ENCODE measurements at places on chromosomes 2 and 18.
A peak's percentile ranks its signal among the peaks of the same experiment; 100 is the strongest.

- no peak for DNase-seq
Observed at GRCh38 chr2:231708773-231709635, 679 bp downstream of the PTMA start.

DNA sequence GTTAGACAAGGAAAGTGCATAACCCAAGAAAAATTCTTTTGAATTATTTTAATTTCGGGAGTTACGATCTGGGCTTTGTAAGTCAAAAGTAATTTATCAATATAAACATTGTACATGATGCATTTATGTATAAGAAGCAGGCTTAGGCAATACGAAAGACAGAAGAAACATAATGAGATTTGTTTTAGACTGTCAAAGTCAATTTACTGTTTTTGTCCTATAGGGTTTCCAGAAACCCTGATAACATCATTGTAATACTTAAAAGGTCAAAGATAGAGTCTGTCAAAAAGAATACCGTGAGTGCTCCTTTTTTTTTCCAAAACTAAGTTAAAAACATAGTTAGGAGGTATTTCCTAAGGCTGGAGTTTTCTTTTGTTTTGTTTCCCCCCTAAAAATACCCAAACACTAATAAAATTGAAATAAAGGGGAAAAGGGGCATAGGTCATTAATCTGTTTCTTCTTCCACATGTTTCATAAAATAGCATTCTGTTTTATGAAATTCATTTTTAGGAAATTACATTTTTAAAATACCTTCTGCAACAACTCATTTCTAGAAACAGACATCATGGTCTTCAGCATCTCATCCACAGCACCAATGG, 16.1 kb downstream of the C1D start:
- DNase-seq = no peak

DNA sequence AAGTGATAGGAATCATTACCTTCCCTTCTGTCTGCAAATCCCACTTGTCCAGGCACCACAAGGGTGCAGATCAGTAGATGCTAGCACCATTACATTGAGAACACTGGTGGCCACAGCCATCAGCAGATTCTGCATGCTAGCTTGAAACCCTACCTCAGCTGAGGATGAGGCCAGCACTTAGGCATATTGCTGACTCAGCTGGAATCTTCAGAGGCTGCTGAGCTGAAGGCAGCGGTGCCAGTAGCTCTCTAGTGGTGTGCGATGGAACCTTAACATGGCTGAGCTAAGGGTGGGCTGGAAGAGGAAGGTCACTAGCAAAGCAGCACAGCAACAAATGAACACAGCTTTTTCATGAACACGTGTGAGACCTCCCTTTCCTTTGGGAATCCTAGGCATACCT, 19.0 kb upstream of the CPO start:
- no peak for DNase-seq

- no peak for DNase-seq
Observed at GRCh38 chr2:149009576-149010461, 28.7 kb upstream of the LYPD6B start.

DNA sequence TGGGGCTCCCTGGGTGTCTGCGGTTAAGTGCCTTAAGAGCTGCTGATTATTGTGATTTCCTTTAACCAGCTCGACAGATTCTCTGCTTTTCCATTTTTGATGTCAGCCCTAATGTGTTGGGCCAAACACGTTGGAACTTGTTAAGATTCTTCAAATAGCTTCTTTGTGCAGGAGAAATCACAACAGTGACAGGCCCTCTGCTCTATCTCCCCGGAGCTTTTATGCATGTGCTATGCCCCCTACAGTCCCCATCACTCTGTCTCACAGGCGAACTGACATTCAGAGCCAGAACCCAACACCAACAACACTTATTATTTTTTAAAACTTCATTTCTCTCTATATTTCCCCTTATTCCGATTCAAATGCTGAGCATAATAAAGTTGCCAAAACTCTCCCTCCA, 371.7 kb upstream of the CELF4 start:
- DNase-seq = no peak

- no peak for DNase-seq
Observed at GRCh38 chr2:83615511-83615910, 843.6 kb downstream of the SUCLG1 start.

- no peak for DNase-seq
Observed at GRCh38 chr2:10941383-10941782, 29.6 kb downstream of the KCNF1 start.

DNA sequence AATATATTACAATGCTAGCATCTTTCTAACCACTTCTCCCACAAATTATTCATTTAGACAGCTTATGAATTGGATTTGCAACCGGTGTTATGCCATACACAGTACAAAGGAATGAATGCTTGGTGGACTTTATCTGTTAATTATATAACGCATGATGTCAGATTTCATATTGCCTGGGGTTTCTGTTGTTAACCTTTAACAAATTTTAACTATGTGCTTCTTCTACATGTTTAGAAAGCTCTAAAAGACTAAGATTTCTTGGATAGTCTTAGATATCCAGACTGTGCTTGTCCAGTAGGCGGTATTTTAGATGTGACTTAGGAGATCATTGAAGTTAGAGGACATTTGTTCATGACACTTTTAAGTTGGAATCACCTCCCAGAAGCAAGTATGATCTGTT, 976.3 kb downstream of the TMEM182 start:
- no peak for DNase-seq

DNA sequence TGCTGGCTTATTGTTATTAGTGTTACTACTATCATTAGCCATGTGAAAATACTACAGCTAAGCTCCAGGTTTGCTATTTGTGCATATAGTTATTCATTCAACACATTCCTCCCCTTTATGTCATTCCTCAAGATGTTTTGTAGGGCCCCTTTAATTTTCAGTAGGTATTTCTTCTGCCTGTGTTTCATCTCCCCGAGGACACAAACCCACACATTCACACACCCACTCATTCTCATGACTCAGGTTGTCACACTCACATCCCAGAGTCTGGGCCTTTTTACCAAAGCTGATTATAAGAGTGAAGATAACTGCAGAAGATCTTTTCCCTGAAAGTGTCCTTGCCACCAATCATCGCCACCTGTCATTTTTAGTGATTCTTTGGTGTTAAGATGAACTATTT, 68.6 kb upstream of the SPOPL start:
- DNase-seq = no peak

DNA sequence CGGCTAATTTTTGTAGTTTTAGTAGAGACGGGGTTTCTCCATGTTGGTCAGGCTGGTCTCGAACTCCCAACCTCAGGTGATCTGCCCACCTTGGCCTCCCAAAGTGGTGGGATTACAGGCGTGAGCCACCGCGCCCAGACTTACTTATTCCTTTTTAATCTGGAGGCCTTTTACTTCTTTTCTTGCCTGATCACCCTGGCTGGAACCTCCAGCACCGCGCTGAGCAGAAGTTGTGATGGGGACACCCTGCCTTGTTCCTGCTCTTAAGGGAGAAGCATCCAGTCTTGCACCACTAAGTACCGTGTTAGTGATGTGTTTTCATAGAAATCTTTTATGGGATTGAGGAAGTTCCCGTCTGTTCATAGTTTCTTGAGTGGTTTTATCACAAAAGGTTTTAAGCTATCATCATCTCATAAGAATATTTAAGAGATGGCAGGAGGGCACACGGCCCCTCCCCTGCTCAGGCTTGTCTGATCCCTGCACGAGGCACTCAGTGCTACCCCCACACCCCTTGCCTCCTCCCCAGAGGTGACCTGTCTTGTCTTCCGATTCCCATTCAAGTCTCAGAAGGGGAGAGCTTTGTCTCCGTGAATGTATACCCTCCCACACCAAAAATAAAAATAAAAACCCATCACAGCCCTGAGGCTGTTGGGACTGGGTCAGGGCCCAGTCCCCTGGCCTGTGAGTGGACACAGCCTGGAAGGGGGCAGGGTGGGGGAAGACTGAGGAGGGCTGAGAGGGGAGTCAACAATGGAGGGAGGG, 65.3 kb upstream of the SMAD7 start:
- no peak for DNase-seq

DNA sequence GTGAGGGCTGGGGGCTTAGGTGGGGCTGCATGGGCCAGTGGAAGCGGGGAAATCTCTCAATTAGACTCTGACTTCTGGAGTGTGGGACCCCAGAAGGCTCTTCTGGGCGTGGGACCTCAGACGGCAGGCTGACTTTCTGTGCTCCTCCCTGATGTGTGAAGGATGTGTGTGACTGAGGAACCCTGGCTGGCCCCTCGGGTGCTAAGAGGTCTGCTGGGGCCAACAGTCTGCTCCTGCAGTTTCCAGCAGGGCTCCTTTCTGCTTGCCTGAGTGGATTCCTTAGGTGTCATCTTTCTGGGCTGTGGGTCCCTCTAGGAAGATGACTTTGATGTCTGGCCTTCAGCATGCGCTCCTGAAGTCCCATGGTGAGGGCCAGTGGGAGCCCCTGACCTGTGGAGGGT, 167.5 kb downstream of the DYSF start:
- no peak for DNase-seq

DNA sequence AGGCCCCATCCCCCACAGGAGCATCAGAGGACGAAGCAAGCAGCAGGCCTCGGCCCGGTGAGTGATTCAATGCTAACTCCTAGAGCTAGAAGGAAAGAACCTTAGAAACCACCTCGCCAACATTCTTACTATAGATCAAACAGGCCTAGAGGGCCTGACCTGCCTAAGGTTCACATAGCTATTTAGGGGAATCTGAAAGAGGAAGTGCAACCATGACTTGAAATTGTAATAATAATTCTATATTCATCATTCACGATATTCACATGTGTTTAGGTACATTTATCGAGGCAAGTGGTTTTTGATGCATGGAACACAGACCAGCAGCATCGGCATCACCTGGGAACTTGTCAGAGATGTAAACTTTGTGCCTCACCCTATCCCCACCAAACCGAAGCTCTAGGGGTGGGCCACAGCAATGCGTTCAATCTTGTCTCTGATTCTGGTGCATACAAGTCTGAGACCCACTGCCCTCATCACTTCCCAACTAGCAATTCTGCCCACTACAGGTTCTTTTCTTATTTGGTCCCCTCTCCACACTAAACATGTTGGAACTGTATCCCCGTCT, 78.0 kb upstream of the DNMT3A start:
- peak; percentile 26 for DNase-seq

DNA sequence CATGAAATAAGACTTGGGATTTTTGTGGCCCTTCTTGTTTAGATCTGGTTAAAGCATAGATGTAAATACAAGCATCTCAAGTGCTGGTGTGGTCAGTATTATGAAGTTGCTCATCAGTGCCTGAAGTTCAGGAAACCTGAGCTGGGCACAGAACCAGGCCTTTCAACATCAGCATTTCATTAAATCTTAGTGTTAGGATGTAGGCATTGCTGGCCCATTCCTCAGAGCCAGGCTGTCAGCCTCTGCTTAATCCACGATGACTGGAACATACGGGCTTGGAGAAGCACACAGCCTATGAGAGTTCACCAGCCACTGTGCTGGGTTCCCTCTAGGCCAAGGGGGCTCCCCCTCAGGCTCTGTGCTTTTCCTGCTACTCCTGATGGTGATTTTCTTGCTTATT, 270.2 kb downstream of the EN1 start:
- DNase-seq = no peak

GRCh38 chr2:161177969-161178368, 17.7 kb downstream of the TANK start:
- DNase-seq = no peak

GRCh38 chr2:236082061-236082460, 86.1 kb downstream of the GBX2 start:
- DNase-seq = no peak

DNA sequence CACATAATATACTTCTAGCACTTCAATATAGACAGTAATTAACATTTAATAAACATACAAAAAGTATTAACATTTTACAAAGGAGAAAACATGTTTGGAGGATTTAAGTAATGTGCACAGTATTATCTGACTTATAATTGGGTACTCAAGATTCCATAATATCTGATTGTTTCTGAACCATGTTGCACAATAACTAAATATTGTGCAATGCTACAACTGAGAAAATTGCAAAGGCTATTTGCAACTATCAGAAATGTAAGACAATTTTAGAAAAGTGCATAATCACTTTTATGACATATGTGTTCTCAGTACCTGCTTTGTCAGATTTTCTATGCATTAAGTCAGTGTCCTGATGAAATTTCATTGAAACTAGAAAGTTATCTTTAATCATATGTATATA, 934.6 kb downstream of the SOCS6 start:
- no peak for DNase-seq

DNA sequence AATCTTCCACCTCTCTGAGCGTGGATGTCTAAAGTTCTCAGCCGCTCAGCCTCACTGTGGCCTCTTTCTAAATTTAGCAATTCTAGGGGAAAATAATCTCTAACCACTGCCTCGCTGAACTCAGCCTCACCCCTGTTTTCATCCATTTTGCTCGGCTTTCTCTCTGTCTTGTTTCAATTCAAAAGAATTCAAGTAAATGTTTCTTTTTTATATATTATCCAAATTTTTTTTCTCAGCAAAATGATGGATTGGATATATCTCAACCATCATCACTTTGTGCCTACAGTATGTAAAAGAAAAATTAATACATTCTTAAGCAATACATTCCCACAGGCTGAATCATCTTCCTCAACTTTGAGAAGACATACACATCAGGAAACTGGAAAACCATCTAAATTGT, 24.0 kb upstream of the GALNT5 start:
- no peak for DNase-seq

- no peak for DNase-seq
Observed at GRCh38 chr2:13014783-13015182, 298.0 kb downstream of the TRIB2 start.

GRCh38 chr18:75350512-75350839, 77.0 kb downstream of the SMIM21 start:
- no peak for DNase-seq

GRCh38 chr18:34224423-34225217, at the start of gene NOL4:
TSS of gene NOL4 (minus strand) at chr18:34224913. CDS start at chr18:34223253, 1,660 bp downstream.
- no peak for DNase-seq

GRCh38 chr2:24859968-24860600, 60.0 kb downstream of the ADCY3 start:
- no peak for DNase-seq

DNA sequence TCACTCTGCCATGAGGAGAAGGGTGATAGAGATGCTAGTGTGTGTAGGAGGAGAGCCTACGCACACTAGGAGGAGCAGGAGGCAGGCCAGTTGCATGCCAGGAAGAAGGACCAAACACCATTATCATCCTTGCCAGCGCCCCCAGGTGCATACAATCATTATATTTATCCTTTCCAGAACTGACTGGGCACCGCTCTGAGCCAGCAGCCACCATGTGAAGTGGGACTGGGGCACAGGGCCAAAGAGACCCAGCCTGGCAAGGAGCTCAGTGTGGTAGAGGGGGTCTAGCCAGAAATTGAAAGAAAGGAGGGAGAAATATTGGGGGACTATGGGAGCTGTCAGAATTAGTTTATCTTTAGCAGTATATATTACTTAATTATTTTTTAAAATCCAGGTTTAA, 8.3 kb upstream of the GPR148 start:
- DNase-seq = no peak

DNA sequence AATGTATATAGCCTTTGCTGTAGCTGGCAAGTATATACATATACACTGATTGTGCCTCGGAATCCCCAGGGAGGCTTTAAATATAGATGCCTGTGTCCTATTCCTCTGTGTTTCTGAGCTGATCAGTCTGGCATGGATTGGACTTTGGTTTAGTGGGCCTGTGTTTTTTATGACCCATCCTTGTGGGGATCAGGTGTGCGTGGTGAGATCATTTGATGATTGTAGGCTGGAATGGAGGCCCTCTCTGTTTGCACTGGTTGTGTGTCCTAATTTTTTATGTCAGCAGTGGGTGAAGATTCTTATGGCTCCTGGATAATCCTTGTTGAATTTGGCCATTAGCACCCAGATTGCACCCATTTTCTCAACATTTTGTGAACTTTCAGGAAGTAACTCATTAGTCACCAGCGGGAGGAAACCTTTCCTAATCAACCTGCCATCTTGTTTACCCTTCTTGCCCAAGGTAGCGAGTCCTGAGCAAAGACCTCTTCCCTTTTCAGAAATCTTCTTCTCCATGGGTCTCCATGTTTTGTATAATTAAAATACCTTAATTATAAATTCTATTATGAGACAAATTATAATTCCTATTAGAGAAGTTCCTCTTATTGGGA, 75.8 kb downstream of the UGGT1 start:
- no peak for DNase-seq

Measured in GM12891 (cell line).